Activated CD8-positive, alpha-beta T cell treated with anti-CD3 and anti-CD28 coated beads for 36 hours (primary cell): ENCODE measurements at places on chromosomes 2 and 18. TPM values are rescaled to one million over a fixed set of nuclear protein-coding genes. Genes with fewer than 3 reads are reported as not detected.

- no peak for DNase-seq
Measured at GRCh38 chr2:131022731-131023130, 70.5 kb downstream of the FAM168B start.

- no peak for DNase-seq
Measured at GRCh38 chr18:28041366-28041765, 135.6 kb downstream of the CDH2 start.

DNA sequence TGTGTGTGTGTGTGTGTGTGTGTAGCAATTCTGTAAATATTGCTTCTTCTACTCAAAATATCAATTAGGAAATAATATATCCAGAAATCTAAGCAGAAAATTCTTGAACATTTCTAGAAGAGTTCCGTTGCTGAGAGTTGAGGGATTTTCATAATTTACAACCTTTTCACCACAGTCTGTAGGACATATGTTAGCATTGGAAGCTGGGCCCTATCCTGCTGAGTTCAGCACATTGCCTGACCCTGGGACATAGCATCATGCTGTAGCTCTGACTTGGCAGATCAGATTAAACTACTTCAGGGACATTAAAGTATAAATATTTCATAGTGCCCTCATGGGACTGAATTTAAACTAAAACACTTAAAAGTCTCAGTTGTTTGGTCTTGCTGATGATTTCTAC, 129.2 kb upstream of the KCNH7 start:
- no peak for DNase-seq

- no peak for DNase-seq
Measured at GRCh38 chr2:37560241-37560848, 111.1 kb downstream of the CDC42EP3 start.

DNA sequence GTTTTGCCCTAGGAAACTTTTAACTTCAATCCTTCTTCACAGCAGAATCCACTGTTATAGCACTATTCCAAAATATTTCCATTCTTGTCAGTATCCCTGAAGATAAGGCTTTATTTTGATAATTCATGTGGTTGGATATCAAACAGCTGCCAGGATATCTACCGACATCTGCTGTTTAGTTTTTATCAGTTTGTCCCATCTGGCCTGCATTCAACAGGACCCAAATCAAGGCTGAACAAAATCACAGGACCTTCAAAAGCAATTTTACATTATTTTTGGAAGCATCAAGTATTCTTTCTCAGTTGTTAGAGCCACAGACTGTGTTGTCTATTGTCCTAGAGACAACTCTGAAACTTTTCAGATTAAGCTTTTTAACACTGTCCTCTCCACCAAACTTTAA, 429.0 kb upstream of the PIK3C3 start:
- no peak for DNase-seq

DNA sequence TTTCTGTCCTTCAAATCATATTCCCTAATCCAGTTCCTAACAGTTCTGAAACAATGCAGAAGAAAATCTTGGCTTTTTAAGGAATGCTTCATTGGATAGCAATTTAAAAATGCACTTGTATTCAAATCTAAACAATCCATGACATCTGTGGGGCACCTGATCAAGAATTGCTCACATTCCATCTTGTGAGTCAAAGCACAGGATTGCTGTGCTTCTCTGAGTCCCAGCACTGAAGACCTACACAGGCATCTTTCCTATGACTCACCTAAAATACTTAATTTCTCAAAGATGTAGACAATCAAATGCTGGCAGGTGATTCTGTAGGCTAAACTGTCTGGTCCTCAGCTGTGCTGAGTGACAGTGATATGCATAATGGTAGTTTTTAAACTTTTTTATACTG, 10.1 kb upstream of the ATP8B1 start:
- DNase-seq: no peak

DNA sequence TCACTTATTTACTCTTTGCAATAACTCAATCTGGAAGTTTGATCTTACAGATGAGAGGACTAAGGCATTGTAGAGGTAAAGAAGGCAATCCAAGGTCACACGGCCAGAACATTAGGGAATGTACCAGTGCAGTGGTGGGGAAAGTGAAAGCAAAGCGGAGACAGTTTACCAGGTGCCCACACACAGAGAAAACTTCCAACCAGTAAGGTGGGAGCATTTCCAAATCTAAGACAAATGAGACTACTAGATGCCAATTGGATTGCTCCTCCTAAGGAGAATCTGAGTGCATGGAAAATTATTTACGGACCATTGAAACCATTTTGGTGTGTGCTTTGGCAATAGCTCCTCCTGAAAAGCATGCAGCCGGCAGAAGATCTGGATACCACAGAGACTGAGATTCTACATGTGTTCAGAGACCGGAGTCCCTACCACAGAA, 34.9 kb downstream of the SLC20A1 start:
- no peak for DNase-seq

- DNase-seq: no peak
Measured at GRCh38 chr2:240374085-240374907, 61.2 kb upstream of the GPC1 start.

DNA sequence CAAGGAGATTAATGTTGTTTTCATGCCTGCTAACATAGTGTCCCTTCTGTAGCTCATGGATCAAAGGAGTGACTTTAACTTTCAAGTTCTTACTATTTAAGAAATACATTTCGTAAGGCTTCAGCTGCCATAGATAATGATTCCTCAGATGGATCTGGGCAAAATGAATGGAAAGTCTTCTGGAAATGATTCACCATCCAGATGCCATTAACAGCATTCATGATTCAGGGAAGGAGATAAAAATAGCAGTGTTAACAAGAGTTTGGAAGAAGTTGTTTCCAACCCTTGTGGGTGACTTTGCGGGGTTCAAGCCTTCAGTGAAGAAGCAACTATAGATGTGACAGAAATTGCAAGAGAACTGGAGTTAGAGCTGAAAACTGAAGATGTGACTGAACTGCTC, 17.0 kb downstream of the VRK2 start:
- no peak for DNase-seq

- DNase-seq: no peak
Measured at GRCh38 chr2:60446413-60447267, 106.8 kb downstream of the BCL11A start.

GRCh38 chr2:187271825-187272224, 176.2 kb downstream of the CALCRL start:
- no peak for DNase-seq

DNA sequence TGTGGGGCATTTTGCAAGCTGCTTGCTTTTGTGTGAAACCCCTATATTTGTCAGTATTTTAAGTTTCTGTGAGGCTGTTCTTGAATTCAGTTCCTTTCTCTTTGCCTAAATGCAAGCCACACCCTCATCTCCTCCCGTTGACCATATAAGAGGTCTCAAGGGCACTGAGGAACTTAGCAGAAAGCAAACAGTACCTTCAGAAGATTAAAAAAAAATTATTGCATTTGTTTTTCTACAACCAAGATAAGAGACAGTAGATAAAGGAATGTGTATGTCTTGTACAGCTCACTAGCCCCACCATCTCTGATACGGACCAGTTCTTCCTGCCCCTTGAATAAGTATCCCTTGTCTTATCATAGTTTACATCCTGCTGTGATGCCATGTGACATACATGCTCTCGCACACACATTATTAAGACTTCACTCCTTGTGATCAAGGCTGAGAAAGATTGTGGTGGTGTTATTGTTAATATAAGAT, 64.2 kb downstream of the NPAS2 start:
- no peak for DNase-seq

DNA sequence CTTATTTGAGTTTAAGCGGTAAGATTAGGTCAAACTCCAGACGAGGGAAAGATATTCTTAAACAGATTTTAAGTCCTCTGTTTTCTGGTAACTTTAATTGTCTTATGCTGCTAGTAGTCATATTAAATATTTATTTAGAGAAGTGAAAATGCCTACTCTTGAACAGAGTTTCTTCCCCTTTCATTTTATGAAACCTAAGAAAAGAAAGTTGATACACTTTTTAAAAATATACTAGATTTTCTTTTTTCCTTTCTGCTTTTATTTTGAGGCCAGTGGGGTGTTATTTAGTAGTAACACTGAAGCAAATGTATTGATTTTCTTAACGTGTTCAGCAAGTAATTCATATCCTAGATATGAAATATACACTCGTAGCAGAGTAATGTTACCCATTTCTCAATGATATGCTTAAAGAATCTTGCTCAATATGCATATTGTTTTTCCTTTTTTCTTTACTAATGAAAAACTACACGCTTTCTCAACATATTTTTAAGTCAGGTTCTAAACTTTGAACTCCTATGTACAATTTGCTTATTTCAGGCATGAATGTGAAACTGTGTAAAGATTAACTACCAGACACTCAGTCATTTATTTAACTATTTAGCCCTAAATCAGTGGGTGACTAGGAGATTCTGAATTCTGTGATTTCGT, 691 bp downstream of the KYNU start:
- no peak for DNase-seq

GRCh38 chr2:242038928-242039341, 169.4 kb downstream of the RTP5 start:
- DNase-seq: no peak

GRCh38 chr2:185152186-185152585, 553.9 kb downstream of the ZNF804A start:
- no peak for DNase-seq

The NR4A2 gene
- total RNA-seq: 61.6 TPM

The ADGRF3 gene
- total RNA-seq: 5.7 TPM

The CREG2 gene
- not detected for total RNA-seq

The CIB4 gene
- not detected for total RNA-seq

The GAREM2 gene
- 2.2 TPM for total RNA-seq

The POTEC gene
- total RNA-seq: not detected

The VIT gene
- total RNA-seq: not detected

The IL1RL1 gene
- total RNA-seq: 0.20 TPM

The SLC38A11 gene
- total RNA-seq: not detected
